ENCODE measurements at places on chromosomes 1 and 21.

DNA sequence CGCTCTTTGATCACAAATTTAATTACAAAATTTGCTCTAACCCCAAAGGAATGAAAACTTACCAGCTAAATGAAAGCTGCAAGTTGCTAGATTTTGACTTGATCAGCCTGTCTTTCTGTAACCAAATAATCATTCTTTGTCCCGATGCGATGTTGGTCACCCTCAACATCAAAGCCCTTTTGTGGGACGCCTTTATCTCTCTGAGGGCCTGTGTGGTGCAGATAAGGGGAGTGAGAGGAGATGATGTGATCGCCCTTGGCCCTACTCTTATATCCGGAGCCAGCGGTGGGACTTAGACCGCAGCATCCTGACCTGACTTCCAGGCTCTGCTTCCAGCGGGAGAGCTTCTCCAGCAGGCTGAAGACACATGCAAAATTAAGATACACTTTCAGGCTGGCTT lies 19.3 kb upstream of the UMODL1 start:
- DNase-seq = no peak

- no peak for DNase-seq
Measured at GRCh38 chr1:226984521-226985238, 44.6 kb downstream of the COQ8A start.

- DNase-seq = no peak
Measured at GRCh38 chr1:54266908-54267307, 66.9 kb downstream of the MRPL37 start.

GRCh38 chr21:41965045-41965444 lies 11.2 kb upstream of the C2CD2 start:
- no peak for DNase-seq

DNA sequence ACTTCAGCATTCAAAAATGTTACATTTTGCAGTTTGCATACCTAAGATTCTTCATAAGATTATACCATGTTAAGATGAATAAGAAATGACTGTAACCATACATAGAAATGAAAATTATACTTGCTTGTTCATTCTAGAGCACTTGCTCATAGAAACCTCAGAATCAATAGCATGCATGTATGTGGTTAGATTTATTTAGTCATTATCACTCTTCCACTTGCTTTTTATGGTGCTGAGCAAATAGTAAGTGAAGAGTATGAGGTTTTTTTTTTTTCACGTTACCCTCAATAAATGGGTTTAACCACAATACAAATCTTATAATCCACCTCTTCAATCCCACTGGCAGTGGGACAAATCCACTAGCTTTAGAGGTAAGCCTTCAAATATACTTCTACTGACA lies 84.7 kb downstream of the LRRC53 start:
- DNase-seq = no peak

- no peak for DNase-seq
Measured at GRCh38 chr1:182329471-182329870, 62.1 kb downstream of the GLUL start.

- DNase-seq = peak; percentile 53
Measured at GRCh38 chr21:26137379-26138060, 33.0 kb downstream of the APP start.

- DNase-seq = no peak
Measured at GRCh38 chr1:34178072-34178471, 1.4 kb downstream of the C1orf94 start.

GRCh38 chr1:156618853-156619581 lies at the start of gene HAPLN2:
Gene HAPLN2, plus strand, starts transcription at chr1:156619415. Its CDS starts 4,076 bp downstream, at chr1:156623491.
- no peak for DNase-seq

DNA sequence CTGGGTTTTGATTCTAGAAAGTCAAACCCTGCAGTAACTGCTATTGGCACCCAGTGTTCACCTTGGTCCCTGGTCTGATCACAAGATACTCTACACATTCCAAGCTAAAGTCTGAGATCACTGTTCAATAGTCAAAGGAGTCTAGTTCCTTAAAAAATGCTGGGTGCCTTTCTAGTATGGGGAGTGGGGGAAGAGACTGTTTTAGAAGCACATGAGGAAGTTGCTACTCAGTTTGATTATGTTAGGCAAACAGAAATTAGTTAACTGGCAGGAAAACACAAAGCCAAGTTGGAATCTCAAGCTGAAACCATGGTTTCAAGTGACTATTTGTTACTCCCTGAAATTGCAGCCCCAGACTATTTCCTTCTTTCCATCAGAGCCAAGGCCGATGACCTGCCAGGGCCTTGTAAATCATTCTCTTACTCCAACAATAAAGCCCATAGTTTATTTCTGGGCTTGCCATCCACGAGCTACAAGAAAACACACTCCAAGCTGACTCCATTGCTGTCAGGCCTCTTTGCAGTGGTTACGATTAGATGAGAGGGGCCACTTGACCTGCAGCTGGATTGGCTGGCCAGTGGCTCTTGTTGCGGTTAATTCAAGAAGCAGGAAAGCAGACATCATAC lies 21.1 kb upstream of the VTCN1 start:
- peak; percentile 59 for DNase-seq

- DNase-seq = no peak
Measured at GRCh38 chr1:211752951-211753486, 77.5 kb downstream of the LPGAT1 start.

DNA sequence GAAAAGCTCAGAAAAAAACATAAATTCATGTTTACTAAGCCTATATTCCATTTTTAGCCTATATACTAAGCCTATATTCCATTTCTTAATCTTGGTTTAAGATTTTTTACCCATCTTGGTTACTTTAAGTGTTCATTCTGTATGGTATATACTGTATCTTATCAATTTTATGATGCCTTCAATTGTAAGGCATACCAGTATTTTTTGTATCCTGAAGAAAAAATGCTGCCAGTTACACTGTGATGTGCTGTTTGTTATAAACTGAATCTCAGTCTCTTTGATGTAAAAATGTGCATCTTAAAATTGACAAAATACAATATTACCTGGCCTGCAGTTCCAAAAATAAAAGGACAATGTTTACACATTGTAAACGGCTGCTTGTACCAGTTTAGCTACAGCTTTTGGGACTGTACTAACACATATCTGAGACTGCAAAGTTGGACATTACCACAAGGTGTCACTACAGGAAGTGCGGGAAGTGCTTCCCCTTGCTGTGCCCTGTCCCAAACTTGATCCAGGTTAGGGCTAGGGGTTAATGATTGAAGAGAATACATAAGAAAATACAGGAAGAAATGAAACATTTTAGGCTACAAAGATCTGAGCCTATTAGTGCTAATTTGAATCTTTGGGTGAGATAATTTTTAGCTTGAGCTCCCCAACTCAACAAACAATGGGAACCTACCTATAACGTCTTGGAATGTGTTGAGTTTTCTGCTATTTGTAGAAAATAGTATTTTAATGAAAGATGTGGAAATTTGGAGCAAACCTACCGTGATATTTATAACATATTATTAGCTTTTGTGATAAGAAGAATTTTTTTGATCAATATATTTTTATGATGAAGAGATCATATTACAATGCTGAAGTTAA lies 108.9 kb downstream of the LBR start:
- DNase-seq = peak; percentile 41

DNA sequence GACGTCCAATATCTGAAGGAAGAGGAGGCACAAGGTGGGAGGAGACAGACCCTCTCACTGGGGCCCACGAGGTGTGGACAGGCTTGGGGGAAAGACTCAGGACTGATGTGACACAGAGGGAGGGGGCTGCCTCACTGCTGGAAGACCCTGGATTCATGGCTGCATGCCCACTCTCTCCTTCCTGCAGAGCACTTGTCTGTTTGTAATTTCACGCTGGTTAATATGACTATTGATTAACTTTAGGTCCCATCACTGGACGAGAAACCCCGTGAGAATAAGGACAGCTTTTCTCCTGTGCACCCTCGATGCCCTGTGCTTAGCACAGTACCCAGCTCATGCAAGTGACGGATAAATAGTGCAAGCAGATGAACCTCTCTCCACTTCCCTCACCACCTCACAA lies 35.1 kb downstream of the CACNA1S start:
- no peak for DNase-seq

GRCh38 chr1:63960326-63960725 lies 186.5 kb downstream of the ROR1 start:
- peak; percentile 54 for DNase-seq

- peak; percentile 54 for DNase-seq
Measured at GRCh38 chr1:67771749-67772148, 61.5 kb downstream of the GNG12 start.

DNA sequence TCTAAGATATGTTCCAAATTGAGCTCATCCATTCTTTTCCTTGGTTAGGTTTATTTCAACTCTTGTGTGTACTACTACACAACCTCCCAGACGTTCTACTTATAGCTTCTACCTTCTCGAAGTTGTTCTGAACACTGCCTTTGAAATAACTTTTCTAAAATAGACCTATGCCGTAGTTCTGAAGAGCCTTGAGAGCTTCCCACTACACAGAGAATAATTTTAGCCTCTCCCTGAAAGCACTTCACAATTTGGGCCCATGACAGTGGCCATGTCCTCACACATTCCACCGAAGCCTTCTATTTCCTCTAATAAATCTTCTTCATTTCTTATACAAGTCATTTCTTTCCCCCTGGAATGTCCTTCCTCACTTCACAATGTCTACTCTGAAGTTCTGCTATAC lies 62.2 kb downstream of the CRB1 start:
- no peak for DNase-seq

GRCh38 chr1:110515041-110515440 lies 3.9 kb downstream of the KCNA10 start:
- no peak for DNase-seq

GRCh38 chr1:34612091-34612827 lies 142.6 kb upstream of the GJB5 start:
- DNase-seq = no peak

Measured in mesenchymal stem cell (in vitro differentiated cells and primary cell).